Astrocyte of the spinal cord (primary cell): ENCODE measurements at places on chromosomes 4 and X.

GRCh38 chr4:155900381-155900780, 3.1 kb upstream of the TDO2 start:
- peak; percentile 70 for DNase-seq

DNA sequence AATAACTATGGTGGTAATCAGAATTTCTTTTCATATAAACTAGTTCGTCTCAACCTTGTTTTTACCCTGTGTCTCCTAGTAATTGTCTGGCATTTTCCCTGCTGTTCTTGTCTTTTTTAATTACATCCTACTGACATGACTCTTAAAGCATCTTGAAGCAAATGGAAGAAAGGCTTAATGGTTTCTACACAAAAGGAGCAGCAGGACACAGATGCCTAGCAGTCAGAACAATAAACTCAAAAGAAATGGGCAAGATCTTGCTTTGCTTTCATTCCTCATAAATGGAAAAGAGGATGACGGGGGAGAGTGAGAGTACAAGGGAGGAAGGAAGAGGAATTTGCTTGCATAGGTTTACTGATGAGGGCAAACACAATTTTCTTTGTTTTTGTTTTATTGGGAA, 293.2 kb upstream of the EMCN start:
- no peak for DNase-seq

GRCh38 chrX:9351126-9351525, 113.7 kb upstream of the TBL1X start:
- no peak for DNase-seq

- DNase-seq: no peak
Measured at GRCh38 chr4:81523672-81524327, 52.1 kb upstream of the RASGEF1B start.

- DNase-seq: peak; percentile 67
Measured at GRCh38 chrX:110755611-110756010, 40.0 kb downstream of the CHRDL1 start.

DNA sequence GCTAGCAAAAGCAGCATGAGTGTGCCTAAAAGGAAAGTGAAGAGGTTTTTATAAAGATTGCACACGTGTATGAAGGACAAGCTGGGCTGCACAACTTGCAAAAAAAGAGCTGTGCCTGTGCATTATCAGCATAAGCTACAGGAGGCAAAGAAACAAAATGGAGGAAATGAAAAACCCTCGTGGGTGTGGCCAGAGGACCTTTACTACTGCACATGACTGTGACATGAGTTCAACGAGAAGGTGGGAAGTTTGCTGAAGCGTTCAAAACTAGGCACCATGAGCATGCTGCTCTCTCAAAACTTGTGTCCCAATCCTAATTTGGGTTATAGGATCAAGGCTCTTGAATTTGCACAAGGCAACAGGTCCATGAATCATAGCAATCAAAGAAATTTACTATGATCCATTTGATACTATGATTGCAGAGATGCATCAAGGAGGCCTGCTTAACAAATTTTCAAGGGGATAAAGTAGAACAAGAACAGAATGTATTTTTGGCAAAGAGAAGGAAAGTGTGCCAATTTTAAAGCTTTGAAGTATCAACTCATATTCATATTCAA, 38.1 kb upstream of the CXorf38 start:
- no peak for DNase-seq

GRCh38 chrX:79556800-79557199, 189.7 kb upstream of the ITM2A start:
- DNase-seq: no peak

DNA sequence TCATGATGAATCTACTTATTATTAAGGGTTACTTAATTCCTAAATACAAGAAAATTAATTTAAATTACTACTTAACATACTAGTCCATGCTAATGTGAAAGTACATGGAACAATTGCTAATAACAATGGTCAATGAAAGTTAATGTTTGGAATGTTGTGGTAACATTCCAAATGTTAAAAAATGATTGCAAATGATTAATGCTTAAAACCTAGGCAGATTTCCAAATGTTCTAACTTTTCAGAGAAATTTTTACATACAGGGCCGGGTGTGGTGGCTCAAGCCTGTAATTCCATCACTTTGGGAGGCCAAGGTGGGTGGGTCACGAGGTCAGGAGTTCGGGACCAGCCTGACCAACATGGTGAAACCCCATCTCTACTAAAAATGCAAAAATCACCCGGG, 1851.3 kb upstream of the PCDH7 start:
- no peak for DNase-seq

DNA sequence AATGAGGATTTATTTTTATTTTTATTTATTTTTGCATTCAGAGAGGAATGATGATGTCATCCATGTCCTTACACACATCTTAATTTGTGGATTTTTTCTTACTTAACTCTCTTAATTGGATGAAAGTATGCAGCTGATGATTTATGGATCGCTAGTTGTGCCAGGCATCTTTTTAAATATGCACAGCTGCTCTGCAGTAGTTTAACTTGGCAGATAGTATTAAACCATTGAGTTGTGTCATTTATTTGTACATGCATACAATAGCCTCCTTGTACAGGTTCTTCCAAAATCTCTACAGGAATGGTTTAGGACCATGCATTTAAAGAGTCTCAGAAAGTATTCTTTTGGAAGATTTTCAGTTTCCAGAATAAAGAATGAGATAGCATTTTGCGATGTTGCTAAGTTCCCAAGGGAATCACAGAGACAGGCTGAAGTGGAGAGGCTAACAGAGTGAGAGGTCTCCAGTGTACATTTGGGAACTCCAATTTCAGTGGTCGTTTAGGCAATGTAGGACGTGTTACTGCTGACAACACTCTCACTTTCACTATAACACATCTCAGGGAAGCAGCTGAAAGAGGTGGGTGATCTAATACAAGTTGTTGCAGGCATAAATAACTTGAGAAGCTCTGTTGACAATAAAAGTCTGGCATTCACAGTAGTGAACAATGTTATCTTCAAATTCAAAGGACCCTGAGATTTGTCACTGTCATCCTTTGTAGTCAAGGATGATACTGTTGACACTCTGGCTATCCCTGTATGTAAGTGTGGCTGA, 49.9 kb upstream of the SCRG1 start:
- peak; percentile 78 for DNase-seq

DNA sequence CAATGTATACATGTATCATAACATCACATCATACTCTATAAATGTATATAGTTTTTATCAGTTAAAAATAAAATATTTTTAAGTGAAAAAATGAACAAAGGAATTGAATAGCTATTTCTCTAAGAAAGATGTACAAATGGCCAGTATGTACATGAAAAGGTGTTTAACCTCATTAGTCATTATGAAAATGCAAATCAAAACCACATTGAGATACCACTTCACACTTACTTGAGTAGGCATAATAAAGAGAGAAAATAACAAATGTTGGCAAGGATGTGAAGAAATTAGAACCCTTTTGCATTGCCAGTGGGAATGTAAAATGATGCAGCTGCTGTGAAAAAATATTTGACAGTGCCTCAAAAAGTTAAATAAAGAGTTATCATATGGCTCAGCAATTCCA, 95.5 kb downstream of the IRS4 start:
- no peak for DNase-seq

DNA sequence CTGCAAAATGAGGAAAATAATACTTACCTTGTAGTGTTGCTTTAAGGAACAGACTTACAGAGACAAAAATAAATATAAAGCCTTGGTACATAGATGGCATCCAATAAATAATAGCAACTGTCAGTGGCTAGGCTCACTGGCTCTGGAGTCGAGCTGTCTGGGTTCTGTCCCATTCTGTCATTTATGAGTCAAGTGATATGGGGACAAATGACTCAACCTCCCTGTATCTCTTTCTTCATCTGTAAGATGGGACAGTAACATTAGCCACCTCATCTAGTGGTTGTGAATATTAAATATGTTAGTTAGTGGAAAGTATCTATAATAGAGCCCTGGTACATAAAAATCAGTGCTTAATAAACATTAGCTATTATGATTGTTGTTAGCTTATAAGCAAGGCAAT, 16.7 kb upstream of the GATB start:
- DNase-seq: no peak

DNA sequence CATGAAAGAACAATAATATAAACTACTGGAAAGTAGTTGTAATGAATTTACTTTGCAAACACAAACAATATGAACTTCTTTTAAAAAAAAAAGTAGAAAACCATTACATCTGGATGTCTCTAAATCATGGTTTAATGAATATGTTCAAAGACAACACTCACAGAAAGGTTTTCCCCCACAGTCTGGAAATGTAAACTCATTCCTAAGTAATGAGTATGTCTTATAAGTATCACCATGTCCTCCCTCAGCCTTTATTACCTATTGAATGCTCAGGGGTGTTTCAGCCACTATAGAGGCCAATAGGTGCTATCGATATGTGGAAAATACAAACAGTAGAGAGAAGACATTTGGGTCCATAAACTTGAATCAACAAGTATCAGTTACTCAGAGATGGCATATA, 186.7 kb downstream of the PALLD start:
- DNase-seq: peak; percentile 40

- DNase-seq: peak; percentile 63
Measured at GRCh38 chrX:8971116-8971515, 62.8 kb downstream of the FAM9B start.

DNA sequence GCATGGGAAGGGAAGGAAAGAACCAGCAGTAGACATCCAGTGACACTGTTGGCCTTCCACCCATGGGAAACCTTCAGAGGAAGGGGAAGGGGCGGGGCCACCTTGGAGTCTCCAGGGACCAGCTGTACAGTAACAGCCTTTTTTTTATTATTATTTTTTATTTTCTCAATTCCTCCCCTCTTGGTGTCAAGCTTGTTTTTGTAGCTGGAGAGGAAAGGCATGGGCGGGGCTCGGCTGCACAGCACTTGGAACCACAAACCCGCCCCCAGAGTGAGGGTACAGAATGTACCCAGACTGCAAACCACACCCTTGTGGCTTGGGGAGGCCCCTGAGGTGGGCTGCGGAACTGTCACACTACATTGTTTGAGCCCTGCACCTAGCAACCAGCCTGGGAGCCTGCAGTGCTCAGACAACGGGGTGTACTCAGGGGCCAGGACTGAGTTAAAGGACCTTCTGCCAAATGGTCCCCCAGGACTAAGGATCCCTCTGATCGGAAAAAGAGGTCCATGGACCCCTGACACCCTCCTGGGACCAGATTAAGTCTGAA, 45.7 kb downstream of the PRPS1 start:
- DNase-seq: peak; percentile 94

- DNase-seq: peak; percentile 37
Measured at GRCh38 chr4:182188622-182189021, 54.6 kb upstream of the TENM3 start.
